Astrocyte of the spinal cord (primary cell): ENCODE measurements at places on chromosomes 12 and 14.

- no peak for DNase-seq
These were observed 14.6 kb downstream of the HEATR5A start for GRCh38 chr14:31405599-31406232.

DNA sequence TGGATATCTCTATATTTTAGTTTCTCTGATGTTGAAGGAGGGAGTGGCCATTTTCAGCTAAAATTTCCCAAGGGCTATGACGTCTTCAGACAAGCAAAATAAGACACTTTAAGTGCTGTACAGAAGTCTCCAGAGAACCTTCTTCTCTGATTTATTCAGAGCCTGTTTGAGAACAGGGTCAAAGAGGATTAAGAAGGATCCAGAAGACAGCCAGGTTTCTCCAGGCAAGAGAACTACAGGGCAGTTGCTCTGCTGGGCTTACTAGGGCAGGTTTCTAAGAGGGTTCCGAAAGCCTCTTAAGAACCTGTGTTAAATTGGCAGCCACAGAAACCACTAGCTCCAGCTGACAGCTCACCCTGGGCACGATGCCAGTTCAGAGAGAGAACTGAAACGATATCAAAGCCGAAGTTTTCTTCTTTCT lies 1.2 kb downstream of the MGP start:
- DNase-seq, result peak; percentile 87

DNA sequence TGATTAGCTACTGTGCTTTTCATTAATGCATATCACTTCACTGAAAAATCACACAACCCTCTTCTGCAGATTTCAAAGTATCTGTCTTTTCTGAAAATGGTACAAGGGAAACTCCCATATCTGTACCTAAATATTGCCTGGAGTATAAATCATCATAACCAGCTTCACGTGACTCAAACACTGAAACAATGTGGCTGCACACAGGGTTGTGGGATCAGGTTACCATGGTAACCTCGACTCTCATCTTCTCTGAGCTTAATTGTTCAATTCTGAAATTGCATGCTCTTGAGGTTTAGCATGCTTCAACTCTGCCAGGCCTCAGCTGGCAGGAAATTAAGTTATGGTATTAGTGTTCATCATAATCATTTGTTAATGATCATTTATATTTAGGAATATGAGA lies 77.5 kb upstream of the CPSF6 start:
- DNase-seq, result no peak

DNA sequence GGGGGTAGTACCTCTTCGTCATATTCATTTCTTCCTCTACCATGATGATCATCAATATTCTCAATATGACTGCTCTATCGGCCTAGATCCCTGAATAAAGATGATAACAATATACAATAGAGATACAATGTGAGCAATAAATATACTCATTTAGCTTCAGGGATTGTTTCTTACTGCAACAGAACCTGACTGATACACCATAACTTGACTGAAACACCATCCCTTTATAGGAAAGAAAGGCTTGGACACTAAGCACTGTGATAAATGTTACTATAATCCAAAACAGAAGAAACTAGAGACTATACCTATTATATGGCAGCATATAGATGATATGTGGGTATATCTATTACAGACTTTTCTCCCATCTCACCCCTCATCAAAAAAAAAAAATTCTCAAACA lies 1.2 kb upstream of the RHOJ start:
- DNase-seq, result no peak

- DNase-seq, result no peak
These were observed 80.5 kb downstream of the FBXW8 start for GRCh38 chr12:116990971-116991966.

GRCh38 chr14:81427348-81428058 lies 27.4 kb upstream of the STON2 start:
- DNase-seq, result no peak

DNA sequence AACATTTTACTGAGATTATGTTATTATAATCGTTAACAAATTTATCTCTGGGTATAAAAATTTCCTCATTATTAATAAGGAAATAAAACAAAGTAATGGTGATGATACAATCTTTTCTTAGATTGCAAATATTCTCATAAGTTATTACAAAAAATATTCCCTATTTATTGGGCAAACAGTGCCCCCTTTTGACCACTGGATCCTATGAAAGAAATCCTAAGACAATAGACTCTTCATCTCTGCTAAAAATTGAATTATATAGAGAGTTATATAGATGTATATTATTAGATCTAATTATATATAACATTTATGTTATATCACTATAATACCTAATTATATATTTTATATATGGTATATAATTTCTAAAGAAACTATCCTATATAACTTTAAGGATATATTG lies 94.2 kb upstream of the FGD4 start:
- peak; percentile 55 for DNase-seq

DNA sequence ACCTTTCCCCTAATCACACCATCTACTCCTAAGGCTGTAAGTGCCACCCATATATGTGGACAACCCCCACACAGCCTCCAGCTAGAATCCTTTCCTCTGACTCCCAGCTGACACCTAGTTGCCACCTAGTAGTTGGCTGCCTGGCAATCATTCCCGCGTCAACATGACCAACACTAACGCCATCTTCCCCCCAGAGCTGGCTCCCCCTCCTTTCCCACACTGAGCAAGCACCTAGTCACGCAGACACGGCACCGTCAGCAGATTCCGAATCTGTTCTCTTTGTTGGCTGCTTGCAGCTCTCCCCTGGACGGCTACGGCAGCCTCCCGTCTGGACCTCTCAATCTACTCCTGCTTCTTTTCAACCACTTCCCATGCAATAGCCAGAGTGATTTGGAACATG lies 27.7 kb downstream of the UBR7 start:
- DNase-seq, result peak; percentile 69

GRCh38 chr12:32821293-32821692 lies 65.6 kb upstream of the YARS2 start:
- DNase-seq, result no peak

GRCh38 chr14:28300356-28300755 lies 466.2 kb upstream of the FOXG1 start:
- peak; percentile 39 for DNase-seq

DNA sequence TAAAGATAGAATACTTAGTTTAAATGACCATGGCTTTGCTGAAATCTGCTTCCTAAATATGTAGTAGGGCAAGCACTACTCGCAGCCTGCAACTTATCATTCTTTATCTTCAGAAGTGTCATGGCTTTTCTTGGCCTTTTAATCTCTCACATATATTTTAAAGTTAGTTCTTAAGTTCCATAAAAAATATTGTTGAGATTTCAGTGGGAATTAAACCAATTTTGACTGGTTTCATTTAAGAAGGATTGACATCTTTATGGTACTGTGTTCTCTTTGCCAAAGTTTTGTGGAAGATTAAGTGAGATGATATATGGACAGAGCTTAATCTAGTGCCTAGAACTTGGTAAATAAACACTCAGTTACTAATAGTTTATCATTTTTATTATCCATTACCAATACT lies 56.7 kb downstream of the KIAA0586 start:
- DNase-seq, result no peak

DNA sequence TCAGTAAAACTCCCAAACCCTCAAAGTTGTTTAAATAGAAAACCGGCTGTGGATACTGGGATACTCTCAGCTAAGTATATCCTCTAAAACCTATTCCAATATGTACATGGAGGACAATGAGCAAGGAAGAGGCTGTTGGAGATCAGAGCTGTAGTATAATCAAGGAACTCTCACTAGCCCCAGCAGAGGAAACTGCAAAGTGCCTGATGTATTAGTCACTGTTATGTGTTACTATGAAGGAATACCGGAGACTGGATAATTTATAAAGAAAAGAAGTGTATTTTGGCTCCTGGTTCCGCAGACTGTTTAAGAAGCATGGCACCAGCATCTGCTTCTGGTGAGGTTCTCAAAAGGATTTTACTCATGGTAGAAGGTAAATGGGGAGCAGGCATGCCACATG lies 65.6 kb upstream of the RPL10L start:
- peak; percentile 30 for DNase-seq

DNA sequence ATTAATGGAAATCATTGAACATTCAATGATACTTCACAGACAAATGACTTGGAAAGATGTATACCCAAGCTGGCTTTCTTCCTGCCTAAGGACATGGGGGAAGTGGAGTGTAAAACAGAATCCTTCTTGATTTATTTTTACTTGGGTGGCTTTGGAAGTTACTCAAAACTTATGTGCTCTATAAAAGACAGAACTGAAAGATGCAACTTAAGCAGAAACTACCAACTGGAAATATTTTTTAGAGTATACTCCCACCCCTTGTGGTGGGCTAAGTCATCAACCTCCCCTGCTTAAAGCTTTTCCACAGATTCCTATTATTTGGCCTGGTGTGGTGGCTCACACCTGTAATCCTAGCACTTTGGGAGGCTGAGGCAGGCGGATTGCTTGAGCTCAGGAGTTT lies 126.0 kb upstream of the ATP2B1 start:
- DNase-seq, result no peak

DNA sequence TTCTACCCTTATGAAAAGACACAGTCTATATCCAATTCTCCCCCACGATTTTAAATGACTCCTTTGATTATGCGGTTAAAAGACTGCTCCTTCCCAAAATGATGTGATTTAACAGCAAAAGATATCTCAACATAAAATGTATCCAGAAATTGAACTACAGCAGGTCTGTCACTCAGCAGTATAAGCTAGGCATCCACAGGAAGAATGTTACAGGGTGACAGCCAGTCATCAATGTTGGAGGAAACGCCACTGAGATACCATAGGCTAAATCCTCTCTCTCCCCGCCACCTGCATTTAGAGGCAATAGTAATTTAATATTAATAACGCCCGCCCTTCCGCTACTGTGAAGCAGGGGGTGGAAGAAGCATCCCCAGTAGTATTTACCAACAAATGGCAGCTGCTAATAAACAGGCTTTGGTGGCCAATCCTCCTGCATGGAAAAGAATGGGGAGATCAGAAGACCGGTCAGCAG lies 613 bp downstream of the RECQL start:
- no peak for DNase-seq

DNA sequence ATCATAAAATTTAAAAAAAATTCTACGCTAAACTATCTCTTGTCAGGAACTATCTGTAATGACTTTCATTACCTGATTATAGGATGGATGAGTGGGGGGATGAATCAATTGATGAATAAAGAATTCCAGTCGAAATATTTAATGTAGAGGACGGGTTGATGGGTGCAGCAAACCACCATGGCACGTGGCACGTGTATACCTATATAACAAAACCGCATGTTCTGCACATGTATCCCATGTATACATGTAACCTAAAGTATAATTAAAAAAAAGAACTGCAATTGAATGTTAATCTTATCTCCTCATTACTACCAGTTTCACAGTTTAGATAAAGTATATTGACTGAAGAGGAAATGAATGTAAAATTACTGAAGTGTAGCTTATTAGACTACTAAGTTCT lies 23.4 kb downstream of the LRRIQ1 start:
- DNase-seq, result no peak

DNA sequence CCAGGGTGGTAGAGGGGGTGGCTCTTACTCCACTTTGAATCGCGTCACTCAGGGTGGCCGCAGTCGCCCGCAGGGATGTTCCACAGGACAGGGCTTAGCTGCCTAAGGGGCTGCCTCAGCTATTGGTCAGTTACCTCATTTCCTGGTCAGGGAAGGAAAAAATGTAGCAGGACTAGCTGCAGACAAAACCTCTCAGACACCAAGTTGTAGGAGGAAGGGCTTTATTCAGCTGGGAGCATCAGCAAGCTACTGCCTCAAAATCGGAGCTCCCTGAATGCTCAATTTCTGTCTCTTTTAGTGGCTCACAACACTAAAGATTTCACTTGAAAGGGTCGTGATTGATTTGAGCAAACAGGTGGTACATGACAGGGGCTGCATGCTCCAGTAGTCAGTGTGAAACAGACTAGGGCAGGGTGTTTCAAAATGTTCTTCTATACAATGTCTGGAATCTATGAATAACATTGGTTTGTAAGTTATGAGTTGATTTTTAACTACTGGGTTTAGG lies 6.4 kb upstream of the CLEC6A start:
- no peak for DNase-seq

GRCh38 chr12:132444283-132444682 lies 45.7 kb upstream of the FBRSL1 start:
- no peak for DNase-seq

DNA sequence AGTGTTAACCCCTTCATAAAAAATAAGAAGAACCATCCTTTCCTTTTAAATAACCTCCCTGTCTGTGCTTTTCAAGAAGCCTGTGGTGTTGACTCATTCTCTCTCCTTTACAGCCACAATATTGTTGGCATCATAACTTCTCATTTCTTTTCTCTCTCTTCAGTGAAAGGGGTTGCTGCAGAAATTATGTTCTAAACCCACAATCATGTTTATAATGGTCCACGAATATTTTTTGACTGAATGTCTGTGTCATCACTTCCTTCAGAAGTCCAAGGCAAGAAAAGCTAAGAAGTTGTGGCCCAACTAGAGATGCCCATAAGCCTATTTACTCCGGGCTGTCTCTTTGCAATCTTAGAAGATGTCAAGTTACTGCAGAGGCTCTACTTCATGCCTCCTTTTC lies 488.3 kb downstream of the APAF1 start:
- peak; percentile 30 for DNase-seq

DNA sequence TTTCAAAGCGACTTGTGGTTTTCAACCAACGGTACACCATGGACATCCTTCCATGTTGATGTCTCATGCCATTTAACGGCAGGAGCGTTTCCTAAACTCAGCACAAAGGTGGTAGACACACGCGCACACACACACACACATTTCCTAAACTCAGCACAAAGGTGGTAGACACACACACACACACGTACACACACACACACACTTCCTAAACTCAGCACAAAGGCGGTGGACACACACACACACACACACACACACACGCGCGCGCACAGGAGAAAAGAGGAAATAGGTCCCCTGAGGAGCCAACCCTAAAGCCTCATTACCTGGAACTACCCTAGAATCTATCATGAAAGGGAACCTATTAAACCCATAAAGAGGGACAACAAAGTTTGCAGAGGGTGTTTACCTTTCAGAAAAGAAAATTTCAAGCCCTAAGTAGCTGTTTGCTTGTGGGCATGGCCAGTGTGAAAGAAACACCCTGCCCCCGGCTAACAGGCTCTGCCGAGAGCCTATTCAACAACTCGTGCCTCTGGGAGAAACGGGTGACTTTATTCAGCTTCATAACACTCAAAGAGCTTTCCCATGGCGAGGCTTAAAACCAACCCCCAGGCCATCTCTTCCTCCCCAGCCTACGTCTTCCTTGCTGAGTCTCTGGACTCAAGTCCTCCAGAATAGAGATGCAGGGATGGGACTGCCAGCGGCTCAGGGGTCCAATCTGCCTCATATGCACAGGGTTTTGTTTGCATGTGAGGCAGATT lies 31.8 kb downstream of the SLC8B1 start:
- no peak for DNase-seq

DNA sequence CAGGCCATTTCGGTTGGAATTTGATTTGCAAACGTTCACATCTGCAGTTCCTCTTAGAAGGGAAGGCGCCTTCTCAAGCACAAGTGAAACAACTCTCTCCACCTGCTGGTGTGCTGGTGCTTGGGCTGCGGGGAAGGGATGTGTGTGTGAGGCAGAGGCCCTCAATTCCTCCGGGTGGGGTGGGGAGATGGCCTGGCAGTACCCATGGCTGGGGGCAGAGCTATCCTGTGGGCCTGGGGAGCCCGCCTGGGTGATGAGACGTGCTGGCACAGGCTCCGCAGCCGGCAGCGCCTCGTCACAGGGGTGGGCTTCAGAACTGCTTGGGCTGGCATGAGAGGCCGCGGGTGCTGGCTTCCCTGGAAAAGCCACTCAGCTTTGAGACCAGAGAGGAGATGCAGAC lies 28.9 kb upstream of the TDRD9 start:
- no peak for DNase-seq

GRCh38 chr12:1977588-1977987 lies 26.7 kb downstream of the DCP1B start:
- no peak for DNase-seq
